MCF 10A (cell line): ENCODE measurements at places on chromosomes 16 and 17.

DNA sequence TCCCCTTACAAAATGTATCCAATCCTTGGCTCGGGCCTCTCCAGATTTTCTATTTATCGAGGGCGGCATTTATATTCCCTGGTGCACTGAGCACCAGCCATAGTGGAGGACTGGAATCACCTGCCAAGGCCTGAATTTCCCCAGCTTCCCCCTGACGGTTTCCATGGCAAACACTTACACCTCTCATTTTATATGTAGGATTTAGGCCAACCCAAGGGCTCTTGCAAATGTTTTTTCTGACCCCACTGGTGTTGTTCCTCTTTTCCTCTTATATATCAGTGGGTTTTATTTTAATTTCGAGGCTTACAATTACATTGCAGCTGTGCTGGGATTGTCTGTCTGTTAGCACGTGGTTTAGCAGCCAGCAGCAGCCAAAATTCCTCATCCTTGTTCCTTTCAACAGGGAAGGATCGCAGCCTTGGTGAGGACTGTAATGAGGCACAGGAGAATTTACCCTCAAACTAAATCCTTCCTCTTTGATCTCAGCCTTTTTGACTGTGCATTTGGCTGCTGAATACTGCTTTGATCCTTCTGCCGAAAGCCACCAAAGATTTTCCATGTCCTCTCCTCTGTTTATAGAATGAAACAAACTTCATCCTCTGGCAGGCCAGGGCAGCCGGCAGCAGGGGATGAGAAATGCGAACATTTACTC, 26.5 kb upstream of the CES5A start:
- no peaks in the 10 kb centered on the region for H3K36me3 ChIP-seq
- no peak for DNase-seq
- H3K4me3 ChIP-seq: no peak overlapping the region

DNA sequence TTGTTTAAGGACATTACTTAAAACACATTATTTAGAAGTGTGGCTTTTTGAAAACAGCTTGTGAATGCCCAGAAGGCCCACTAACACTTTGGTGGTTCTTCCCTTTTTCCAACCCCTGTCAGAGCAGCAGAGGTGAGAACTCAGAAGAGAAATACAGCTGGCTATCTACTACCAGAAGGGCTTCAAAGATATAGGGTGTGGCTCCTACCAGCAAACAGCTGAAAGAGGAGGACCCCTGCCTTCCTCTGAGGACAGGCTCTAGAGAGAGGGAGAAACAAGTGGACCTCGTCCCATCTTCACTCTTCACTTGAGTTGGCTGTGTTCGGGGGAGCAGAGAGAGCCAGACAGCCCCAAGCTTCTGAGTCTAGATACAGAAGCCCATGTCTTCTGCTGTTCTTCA, 6.9 kb upstream of the RAPGEFL1 start:
- H3K27me3 ChIP-seq: no peaks in the 10 kb centered on the region
- no peak overlapping the region for H3K4me3 ChIP-seq
- peaks cover 7% of the 10 kb centered on the region for H3K4me1 ChIP-seq
- no peak for DNase-seq
- peaks cover 96% of the 10 kb centered on the region for H3K36me3 ChIP-seq

DNA sequence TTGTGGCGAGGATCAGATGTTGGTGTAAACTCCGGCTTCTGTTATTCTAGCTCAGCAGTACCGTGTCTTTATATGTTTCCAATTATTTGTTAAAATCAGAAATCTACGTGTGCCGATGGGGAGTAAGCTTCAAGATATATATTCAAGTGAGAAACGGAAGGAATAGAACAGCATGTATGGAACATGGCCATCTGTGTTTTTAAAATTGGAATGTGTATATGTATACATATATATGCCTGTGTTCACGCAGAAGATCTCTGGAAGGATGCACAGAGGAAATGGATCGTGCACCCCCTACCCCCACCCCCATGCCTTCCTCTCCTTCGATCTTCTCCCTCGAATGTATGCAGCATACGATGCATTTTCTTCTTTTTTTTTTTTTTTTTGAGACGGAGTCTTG, 7.7 kb upstream of the SNN start:
- no peaks in the 10 kb centered on the region for H3K36me3 ChIP-seq
- no peak for DNase-seq
- no peaks in the 10 kb centered on the region for H3K27me3 ChIP-seq
- H3K27ac ChIP-seq: no peak overlapping the region

DNA sequence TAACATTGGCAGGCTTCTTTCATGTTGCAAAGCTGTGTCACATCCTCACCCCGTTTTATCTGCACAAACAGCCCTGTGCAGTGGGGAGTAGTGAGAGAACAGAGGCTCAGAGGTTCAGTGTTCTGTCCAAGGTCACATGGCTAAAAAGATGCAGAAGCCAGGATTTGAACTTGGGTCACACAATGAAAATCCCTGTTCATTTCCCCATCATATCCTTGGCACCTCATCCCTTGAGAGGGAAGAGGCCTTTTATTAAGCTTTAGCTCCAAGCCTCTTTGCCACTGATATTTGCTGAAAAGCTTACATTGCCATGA, 106.6 kb downstream of the AMFR start:
- H3K36me3 ChIP-seq: no peaks in the 10 kb centered on the region
- H3K4me3 ChIP-seq: no peak overlapping the region
- peaks cover 5% of the 10 kb centered on the region for H3K4me1 ChIP-seq
- H3K27ac ChIP-seq: no peak overlapping the region
- peaks cover 30% of the 10 kb centered on the region for H3K27me3 ChIP-seq

DNA sequence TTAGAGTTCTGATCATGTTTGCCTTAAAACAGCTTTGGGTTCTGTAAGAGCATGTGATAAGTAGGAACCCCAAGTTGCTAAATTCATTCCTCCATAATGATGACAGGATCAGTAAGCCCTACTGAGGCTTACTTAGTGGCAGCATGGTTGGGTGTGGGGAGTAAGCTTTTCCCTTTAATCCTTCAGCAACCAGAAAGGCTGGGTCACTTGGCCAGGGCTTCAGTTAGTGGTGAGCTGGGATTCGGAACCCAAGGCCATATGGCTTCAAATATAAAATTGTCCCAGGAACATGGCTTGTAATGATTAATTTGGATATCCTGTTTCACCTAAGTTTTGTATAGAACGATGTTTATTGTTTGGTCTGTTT, 850 bp downstream of the GINS3 start:
- H3K27ac ChIP-seq: peak overlapping the region; percentile 93
- H3K4me3 ChIP-seq: peak overlapping the region; percentile 92
- DNase-seq: no peak
- H3K4me1 ChIP-seq: peaks cover 5% of the 10 kb centered on the region
- peaks cover 6% of the 10 kb centered on the region for H3K36me3 ChIP-seq
- peaks cover 13% of the 10 kb centered on the region for H3K27me3 ChIP-seq

DNA sequence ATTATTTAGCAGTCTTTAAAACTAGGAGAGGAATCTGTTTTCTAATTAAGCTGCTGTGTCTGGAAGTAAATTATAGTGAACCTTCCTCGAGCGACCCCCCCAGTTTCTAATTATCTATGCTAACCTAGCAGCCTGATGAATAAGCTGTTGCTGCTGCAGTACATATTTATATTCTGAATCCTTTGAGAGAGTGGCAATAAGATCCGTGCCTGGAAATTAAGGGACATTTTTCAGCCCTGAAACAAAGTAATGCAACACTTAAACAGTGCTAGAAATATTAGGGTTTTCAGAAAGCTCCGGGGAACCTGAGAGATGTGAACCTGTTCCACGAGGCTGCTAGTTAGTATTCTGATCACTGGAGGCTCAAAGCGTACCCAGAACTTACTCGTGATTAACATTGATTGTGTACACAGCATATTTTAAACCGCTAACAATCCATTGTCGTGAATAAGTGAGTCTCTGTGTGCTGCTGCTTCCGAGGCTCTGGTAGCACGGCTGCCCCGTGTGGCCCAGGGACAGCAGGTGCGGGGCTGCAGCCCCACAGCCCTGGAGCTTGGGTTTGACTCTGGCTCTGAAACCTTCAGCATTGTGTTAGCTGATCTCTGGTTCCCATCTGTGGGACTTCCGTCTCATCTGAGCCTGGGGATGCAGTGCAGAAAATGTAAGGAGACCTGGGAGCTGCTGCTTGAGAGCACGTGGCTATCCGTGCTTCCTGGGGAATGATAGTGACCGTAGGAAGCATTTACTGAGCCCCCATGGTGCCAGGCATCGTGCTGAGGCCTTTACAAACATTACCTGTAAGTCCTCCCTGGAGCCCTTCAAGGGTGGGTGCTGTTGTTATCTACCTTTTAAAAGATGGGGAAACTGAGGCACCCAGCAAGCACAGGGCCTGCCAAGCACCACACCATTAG, 190.9 kb upstream of the CHMP6 start:
- no peak for DNase-seq
- peaks cover 19% of the 10 kb centered on the region for H3K36me3 ChIP-seq
- H3K4me3 ChIP-seq: no peak overlapping the region
- no peak overlapping the region for H3K27ac ChIP-seq

GRCh38 chr17:10724546-10725195, 5.2 kb downstream of the TMEM220 start:
- no peak overlapping the region for H3K4me3 ChIP-seq
- H3K27ac ChIP-seq: no peak overlapping the region
- H3K27me3 ChIP-seq: no peaks in the 10 kb centered on the region
- DNase-seq: no peak

DNA sequence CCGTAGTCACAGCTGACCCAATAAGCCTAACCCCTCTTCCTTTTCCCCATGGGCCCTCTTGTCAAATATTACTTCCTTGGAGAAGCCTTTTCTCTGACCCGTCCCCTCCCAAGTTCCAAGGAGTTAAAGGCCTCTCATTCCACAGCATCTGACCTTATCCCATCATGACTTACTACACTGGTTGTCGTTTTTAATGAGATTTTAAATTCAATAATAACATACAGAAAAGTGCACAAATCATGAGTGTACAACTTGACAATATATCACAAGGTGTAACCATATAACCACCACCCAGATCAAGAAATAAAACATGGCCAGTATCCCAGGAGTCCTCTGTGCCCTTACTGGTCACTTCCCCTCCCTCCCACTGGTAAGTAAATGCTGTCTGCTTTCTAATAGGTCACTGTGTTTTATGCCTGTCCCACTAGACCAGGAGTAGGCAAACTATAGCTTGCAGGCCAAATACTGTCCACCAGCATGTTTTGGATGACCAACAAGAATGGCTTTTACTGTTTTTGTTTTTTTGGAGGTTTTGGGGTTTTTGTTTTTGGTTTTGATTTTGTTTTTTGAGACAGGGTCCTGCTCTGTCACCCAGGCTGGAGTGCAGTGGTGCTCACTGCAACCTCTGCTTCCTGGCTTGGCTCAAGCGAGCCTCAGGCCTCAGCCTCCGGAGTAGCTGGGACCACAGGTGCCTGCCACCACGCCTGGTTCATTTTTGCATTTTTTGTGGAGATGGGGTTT, 1.2 kb upstream of the FDXR start:
- peak overlapping the region; percentile 94 for H3K4me3 ChIP-seq
- H3K27ac ChIP-seq: peak overlapping the region; percentile 82
- peaks cover 23% of the 10 kb centered on the region for H3K36me3 ChIP-seq
- DNase-seq: no peak
- peaks cover 34% of the 10 kb centered on the region for H3K4me1 ChIP-seq

GRCh38 chr17:78075545-78075944, 53.0 kb downstream of the TMC6 start:
- H3K27ac ChIP-seq: no peak overlapping the region
- H3K27me3 ChIP-seq: no peaks in the 10 kb centered on the region
- no peaks in the 10 kb centered on the region for H3K4me1 ChIP-seq

DNA sequence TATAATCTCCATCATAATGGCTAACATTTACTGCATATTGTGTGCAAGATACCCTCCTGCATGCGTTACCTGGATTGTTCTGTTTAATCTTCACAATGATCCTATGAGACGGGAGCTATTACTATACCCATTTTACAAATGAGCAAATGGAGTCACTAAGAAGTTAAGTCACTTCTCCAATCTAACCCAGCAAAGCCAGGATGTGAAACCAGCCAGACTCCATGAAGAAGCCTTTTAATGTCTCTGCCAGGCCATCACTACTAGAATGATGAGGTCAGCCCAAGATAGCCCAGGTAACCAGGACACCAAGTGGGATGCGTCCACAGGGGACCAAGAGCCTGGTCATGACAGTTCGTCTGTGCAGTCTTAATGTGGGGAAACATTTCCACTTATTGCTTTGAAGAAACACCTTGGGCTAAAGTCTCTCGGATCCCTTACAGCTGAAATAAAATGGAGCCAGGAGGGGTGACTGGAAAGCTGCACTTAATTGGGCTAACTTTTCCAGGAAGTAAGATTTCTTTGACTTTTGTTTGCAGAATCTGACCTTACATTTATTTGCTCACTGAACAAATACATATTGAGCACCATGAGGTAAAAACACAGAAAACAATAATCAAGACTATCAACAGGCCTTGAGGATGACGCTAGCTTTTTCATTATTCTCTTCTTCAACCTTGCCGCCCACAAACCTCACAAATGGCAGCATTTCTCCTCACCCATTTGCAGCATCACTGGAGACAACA, 926 bp upstream of the SHCBP1 start:
- DNase-seq: no peak
- peaks cover 17% of the 10 kb centered on the region for H3K4me1 ChIP-seq
- peaks cover 17% of the 10 kb centered on the region for H3K36me3 ChIP-seq
- H3K4me3 ChIP-seq: peak overlapping the region; percentile 92
- H3K27me3 ChIP-seq: no peaks in the 10 kb centered on the region
- no peak overlapping the region for H3K27ac ChIP-seq

DNA sequence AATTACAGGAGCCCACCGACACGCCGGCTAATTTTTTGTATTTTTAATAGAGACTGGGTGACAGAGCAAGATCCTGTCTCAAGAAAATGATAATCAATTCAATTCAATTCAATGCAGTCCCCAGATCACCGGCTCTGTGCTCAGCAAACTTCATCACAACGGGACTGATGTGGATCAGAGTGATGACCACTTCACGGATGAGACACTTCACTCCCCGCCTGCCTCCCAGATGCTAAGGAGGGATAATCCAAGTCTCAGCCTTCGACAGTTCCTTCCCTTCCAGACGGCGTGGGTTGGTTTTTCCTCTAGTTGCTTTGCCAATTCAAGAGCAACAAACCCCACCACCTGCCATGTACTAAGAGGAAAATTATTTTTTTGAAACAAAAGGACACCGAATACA, 93.8 kb downstream of the ZDHHC7 start:
- peaks cover 6% of the 10 kb centered on the region for H3K36me3 ChIP-seq
- no peaks in the 10 kb centered on the region for H3K4me1 ChIP-seq
- no peak overlapping the region for H3K4me3 ChIP-seq
- peaks cover 61% of the 10 kb centered on the region for H3K27me3 ChIP-seq
- DNase-seq: no peak
- H3K27ac ChIP-seq: no peak overlapping the region
